ENCODE measurements at places on chromosomes 3 and 15.
A peak's percentile ranks its signal among the peaks of the same experiment; 100 is the strongest.

DNA sequence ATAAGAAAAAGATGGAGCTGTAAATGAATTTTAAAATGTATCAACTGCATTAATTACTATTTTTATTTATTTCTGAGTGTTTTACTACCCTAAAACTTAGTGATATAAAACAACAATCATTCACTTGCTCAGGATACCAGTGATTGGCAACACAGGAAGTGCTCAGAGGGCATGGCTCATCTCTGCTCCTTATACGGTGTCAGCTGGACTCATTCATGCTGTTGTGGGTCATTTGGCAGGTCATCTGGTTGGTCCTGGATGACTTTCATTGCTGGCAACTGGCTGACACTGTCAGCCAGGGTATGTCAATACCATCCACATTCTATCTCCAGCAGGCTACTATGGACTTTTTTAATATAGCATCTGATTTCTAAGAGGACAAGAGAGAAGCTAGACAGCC, 689.6 kb upstream of the NECTIN3 start:
- no peak for DNase-seq

DNA sequence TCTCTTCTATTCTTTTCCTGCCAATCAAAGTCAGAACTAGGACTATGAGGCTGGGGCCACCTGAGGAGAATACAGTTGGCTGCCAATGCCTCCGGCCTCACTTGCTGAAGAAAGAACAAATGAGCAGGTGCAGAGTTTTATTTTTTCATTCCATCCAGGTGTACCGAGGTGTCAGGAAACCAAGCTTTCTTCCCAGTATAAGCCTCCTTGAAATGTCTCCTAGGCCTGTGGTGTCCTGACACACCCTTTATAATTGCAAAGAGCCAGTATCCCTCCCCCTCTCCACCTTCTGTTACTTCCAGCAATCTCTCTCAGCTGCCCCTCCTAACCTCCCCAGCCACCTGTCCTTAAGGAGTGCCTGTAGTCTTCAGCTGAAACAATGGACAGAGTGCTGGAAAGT, 127.9 kb downstream of the SLC9A9 start:
- no peak for DNase-seq

DNA sequence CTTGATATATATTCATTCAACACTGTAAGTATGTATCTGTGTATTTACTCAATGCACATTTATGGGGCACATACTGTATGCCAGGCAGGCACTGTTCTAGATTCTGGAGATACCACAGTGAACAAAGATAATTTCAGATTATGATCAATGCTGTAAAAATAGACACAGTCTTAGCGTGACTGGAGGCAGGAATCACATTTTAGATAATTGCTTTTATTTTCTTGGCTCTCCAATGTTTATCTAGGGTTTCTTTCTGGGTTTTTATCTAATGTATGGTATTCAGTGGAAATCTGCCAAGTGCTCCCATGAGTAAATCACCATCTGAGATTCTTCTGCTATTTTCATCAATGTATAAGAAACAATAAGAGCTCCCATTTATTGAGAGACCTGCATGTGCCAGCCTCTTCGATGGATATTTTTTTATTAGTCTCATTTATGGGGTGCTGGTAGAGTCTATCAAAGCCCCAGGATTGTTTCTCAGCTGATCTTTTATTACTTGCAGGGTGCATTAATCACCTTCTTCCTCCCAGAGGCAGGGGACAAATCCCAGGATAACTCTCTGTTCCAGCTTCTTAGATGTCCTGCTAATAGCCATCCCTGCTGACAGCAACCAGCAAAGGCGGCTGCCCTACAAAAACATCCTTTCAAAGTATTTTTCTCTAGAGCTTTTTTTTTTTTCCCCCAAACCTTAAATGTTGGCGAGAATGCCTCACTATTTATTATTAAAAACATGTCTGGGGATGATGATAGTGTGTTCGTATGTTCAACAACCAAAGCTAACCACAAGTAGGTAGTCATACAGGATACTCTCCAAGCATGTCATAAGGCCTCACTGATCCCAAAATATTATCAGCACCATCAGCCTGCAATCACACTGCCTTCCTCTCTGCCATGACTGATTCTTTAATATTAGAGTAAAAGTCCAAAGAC, 331.0 kb upstream of the RASGRP1 start:
- no peak for DNase-seq

DNA sequence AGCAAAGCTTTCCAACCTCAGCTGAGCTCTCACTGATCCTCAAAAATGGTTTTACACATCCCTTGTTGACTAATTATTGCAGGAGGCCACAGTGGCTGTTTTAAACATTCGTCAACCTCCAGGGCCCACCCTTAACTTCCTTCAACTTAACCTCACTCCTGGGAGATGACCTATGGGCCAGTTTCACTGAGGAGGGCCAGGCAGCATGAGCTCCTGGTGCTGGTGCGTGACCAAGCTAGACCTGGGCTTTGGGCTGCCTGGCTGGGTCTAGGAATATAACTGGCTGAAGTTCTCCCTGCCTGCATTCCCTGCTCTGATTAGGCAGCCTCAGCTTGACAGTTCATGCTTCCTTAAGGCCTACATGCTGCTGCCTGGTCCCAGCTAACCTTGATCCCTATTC, 273.7 kb upstream of the ATP11B start:
- no peak for DNase-seq

DNA sequence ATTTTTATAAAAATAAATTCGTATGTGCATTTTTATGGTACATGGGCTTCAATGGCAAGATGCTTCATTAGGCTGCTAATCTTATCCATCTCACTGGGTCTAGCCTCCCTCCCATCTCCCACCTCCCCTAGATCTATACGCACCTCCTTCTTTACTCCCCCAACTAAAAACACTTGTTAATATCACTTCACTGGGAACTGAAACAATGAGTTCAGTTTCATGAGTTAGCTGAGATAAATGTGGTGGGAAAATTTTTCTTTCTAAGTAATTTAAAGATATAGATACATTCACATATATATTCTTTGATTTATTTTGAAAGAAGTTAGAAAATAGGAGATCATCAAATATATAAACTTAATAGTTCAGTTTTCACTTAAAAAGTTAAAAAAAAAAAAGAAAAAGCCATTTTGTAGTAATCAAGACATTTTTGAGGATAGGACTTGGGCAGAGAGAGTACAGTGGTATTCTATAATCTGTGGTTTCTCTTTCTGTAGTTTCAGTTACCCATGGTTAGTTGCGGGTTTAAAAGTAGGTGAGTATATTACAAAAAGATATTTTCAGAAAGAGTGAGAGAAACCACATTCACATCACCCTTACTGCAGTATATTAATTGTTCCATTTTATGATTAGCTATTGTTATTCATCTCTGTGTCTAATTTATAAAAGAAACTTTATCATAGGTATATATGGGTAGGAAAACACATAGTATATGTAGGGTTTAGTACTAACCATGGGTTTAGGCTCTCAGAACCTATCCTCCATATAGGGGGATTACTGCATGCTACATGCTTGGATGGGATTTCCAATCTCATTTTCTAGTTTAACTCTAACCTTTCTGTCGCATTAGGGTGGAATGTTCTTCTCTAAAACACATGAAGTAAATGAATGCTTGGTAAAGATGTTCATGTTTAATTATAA, 316.0 kb upstream of the CBLB start:
- no peak for DNase-seq

DNA sequence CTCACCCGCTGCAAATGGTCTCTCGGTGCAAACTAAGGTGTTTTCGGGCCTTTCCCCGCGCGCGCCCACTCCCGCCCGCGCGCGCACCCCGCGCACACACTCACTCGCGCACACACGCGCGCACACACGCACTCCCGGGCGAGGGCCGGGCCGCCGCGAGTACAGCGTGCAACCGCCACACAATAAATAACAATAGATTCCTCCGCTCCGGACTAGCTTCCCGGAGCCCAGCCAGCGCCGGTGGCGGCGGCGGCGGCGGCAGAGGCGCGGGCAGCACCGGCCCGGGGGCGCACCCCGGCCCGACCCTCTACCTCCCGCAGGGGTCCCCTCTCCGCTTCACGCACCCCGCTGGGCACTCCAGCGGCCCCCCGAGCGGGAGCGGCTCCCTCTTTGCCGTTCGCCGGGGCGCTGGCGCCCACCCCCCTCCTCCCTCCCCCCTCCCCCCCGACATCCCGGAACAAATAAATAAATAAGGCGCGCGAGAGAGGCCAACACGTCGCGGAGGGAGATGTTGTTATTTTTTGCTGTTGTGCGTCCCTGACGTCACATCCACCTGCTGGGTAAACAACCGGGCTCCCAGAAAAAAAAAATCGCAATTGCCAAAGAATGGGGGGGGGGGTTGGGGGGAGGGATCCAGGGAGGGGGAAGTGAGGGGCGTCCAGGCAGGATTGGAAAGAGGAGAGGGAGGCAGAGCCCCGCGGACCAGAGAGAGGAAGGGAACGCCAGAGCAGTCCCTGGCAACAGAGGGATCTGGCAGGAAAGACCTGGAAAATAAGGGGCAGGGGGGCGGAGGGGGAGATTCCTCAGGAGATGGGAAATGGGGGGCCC, at the start of gene FOXP1:
FOXP1 (minus strand) TSS at position 163 of the 828 bp plus-strand sequence. CDS start 385,347 bp downstream, outside the sequence.
- DNase-seq: peak; percentile 46

- no peak for DNase-seq
Observed at GRCh38 chr3:124459678-124460077, 270.6 kb upstream of the UMPS start.

GRCh38 chr3:75048650-75049049, 434.2 kb upstream of the CNTN3 start:
- no peak for DNase-seq

- no peak for DNase-seq
Observed at GRCh38 chr15:66508293-66508883, 3.3 kb downstream of the ZWILCH start.

- no peak for DNase-seq
Observed at GRCh38 chr3:48402281-48402732, 27.6 kb downstream of the PLXNB1 start.

DNA sequence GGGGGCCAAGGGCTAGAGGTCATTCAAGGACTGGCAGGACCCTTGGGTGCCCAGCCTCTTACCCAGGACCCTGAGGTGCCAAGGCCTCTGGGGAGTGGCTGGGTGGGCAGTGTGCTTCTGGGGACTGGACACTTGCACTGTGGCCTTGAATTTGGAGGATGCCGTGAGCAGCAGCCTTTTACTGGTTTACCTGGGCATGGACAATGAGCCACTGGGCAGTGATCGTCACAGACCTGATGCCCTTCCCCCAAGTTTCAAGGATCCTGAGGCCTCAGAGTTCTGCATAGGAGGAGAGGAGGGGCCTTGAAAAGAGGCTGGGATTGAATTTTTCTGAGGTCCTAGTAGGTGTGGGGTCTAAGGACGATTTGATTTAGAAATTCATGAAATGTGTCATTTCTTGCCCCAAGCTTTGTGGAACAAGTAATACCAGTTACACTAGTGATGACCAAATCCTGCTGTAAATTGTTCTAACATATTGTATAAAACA, 146.1 kb upstream of the TPM1 start:
- no peak for DNase-seq

- no peak for DNase-seq
Observed at GRCh38 chr3:21781355-21781754, 30.3 kb upstream of the ZNF385D start.

- no peak for DNase-seq
Observed at GRCh38 chr3:98655666-98656065, 62.3 kb upstream of the CPOX start.

DNA sequence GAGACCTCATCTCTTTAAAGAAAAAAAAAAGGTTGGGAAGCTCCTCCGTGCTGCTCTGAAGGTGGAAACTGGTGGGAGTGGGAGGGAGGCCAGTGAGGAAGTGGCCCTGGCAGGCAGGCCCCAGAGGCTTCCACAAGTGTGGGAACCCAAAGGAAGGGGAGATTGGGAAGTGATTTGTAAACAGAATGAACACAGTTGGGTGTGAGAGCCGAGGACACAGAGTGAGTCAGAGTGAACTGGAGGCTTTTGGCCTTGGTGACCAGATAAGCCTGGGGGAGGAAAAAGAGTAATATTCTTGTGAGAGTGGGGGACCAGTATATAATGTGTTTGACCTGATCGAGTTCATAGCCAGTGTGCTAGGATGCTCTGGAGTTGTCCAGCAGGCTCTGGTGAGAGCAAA, 23.0 kb downstream of the MKRN2 start:
- no peak for DNase-seq

DNA sequence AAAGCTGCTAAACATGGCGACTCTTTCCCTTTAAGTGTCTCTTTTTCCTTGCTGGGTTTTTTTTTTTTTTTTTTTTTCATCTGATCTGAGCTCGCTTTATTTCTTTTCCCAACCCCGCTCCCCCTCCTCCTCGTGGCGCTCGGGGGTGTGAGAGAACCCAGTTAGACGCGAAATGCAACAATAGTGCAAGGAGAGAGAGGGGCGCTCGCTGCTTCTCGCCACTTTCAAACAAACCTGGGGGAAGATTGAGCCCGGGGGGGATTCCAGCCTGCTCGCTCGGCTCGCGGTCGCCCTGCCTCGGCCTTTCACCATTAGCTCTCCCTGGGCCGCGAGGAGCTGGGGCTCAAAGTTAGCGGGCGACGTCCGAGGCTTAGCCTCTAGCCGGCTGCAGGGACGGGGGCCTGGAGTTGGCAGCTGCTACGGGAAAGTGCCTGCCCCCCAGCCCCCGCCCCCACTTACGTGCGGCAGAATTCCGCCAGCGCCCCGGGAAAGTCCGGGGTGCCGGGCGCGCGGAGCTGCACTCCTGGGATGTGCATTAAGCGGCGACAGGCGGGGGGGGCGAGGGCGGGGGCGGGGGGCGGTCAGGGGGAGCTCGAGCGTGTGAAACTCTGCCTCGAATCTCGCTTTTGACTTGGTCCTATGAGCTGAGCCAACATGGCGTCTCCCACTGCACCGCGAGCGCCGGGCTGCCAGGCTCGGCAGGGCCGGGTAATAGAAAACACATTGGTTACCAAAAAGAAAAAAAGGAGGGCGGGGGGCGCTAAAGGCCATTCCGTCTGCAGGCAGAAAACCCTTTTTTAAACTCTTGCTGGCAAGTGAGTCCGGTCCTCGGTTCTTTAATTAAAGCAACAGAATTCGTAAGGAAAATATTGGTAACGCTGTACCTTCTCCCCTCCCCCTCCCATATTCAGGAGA, 10.4 kb downstream of the NR2F2 start:
- no peak for DNase-seq

DNA sequence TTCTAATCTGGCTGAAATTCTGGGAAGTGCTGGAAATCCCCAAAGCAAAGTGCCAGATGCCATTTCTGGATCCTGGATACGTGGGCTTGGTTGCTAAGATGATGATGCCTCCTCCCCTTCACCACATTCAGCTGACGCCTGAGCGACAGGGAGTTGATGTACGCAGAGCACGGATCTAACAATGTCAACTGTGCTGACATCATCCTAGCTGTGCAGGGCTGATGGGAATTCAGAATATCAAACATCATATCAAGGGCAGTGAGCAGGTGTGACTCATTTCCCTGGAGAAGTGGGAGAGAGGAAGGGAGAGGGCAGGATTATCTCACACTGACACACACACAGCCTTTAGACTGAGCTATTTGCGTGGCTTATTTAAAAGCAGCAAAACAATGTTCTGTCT, 92.6 kb upstream of the ZBTB20 start:
- DNase-seq: no peak

DNA sequence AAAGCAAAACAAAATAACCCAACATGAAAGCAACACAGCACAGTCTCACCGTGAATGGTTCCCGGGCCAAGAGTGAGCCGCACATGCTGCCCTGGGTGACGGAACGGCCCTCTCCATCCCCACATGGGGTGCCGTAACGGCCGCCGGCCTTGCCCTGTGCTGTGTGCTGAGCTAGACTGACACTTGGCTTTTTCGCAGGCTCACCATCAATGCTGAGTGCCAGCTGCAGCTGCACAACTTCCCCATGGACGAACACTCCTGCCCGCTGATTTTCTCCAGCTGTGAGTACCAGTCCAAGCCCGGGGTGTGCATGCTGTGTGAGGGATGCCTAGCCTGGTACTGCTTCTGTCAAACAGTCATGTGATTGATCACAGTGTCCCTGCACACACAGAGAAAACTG, 357.6 kb downstream of the GABRG3 start:
- no peak for DNase-seq

- no peak for DNase-seq
Observed at GRCh38 chr15:33215941-33216872, 21.7 kb upstream of the FMN1 start.

All from activated T-helper 1 cell treated with Interleukin-2 at 50 U/mL for 16 hours (primary cell).